AML-193 (cell line): ENCODE measurements at places on chromosomes 4 and X.
A peak's percentile ranks its signal among the peaks of the same experiment; 100 is the strongest.

GRCh38 chrX:152904151-152905080, 6.5 kb downstream of the ZNF185 start:
- DNase-seq, result peak; percentile 13

DNA sequence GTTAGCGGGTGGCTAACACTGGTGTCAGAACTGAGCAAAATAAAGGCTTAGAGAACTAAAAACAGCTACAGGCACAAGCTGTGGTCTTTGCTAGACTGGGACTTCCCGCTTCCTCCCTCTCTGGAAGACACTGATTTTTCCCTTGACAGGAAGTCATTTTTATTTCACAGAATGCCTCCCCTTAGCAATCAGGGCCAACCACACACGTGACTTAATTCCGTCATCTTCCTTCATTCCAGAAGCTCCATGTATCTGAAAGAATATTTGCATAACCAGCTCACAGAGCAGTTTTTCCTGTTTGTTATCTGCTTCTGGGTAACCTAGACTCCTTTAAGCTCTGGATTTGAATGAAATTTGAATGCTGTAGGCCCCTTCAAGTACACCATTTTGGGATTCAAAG, 327.5 kb upstream of the FRG1 start:
- DNase-seq, result no peak

- no peak for DNase-seq
Measured at GRCh38 chrX:102968216-102968615, 31.1 kb downstream of the RAB40AL start.

DNA sequence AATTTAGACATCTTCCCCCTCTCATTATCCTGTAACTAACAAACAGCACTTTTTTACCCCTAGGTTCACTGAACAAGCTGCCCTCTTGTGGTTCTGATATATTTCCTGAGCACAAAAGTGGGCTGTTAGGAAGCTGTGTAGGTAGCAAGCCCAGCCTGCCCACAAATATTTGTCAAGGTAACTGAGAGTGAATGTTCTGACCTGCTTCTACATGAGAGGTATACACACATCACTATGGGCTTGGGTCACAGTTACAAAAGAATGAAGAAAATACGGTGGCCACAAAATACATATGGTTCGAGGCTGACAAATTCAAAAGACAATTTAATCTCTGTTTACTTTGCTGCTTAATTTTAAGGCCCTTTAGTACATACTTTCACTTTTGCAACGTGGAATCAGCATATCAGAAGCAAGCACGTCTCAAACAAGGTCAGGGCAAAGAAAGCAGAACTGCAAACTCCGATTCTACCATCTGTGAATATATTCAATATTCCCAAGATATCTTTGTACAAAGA, 78.7 kb downstream of the RBM47 start:
- peak; percentile 57 for DNase-seq

GRCh38 chr4:151658959-151659600, 101.7 kb downstream of the GATB start:
- no peak for DNase-seq

GRCh38 chr4:77617203-77617602, 11.6 kb downstream of the CXCL13 start:
- DNase-seq, result no peak

DNA sequence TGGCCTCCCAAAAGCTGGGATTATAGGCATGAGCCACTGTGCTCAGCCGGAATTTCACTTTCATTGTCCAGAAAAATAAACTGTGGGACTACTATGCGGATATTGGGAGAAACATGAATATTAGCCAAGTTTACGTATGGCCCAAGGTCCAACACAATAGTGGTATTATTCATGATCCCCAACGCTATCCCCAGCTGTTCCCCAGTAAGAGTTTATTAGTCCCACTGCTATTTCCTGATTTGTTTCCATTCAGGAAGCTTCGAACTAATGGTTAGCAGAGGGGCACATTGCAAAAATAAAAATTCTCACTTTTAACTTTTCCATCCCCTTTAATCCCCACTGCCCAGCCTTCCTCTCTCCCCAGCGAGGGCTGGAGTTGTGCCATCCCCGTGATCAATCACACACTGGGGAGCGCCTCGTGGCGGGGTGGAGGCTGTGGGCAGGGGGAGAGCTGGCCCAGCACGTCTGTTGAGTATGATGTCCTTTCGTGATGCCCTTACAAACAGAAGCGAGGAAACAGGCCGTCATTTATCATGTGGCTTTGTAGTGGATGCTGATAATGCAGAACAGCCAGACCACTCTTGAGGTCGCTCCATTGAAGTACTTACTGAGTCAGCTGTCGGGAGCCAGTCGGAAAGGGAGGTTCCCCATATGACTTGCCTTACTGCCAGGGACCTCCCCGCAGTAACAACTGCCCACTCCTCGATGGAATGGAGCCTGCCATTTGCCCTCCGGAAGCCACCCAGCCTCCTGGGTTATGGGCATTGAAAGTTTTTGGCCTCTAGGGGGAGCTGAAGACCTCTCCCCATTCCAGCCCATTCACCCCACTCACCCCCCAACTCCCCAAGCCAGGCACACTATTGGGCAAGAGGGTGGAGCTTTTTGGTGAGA, 117.0 kb downstream of the KDR start:
- DNase-seq, result no peak

DNA sequence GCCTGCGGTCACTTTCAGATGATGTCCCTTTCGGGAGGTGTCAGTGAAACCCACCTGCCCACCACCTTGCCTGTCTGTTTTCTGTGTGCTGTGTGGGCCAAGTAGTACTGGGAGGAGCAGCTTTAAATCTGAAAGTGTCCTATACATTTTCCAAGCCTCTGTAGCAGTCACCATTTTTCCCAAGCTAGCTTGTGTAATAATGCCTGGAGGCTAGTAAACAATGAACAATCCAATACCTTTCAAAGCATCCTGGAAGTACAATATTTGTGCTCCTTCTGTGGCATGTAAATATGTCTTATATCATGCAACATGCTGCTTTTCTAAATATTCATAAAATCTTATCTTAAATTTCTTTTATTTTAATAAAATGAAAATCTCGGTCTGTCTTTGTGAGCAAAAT, 111.6 kb upstream of the C1GALT1C1 start:
- DNase-seq, result no peak

- DNase-seq, result no peak
Measured at GRCh38 chr4:67608027-67608426, 49.5 kb downstream of the STAP1 start.
